ENCODE measurements at places on chromosomes 7 and 10.
A peak's percentile ranks its signal among the peaks of the same experiment; 100 is the strongest.

GRCh38 chr7:66946545-66946944, 25.5 kb downstream of the TMEM248 start:
- DNase-seq: no peak

- DNase-seq: no peak
Observed at GRCh38 chr7:155963771-155964195, 151.5 kb upstream of the SHH start.

DNA sequence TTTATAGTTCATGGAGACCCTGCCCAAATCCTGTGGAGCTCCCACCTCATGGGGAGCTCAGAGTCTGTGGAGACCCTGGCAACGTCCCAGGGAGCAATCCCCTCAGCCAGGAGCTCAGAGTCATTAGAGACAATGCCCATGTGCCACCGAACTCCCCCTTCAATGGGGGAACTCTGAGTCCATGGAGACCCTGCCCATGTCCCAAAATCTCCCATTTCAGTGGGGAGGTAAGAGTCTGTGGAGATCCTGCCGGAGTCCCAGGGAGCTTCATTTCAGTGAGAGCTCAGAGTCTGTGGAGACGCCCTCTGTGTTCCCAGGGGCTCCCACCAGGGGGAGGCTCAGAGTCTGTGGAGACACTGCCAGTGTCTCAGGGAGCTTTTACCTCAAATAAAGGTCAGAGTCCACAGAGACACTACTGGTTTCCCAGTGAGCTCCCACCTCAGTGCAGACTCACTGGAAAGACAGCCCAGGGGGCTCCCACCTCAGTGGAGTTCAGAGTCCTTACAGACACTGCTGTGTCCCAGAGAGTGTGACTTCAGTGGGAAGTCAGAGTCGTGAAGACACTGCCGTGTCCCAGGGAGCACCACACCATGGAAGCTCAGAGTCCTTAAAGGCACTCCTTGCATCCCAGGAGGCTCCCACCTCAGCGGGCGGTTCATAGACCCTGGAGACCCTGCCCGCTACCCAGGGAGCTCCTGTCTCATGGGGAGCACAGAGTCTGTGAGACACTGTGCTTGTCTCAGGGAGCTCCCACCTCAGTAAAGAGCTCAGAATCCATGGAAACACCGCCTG, 5.0 kb downstream of the MYO1G start:
- no peak for DNase-seq

DNA sequence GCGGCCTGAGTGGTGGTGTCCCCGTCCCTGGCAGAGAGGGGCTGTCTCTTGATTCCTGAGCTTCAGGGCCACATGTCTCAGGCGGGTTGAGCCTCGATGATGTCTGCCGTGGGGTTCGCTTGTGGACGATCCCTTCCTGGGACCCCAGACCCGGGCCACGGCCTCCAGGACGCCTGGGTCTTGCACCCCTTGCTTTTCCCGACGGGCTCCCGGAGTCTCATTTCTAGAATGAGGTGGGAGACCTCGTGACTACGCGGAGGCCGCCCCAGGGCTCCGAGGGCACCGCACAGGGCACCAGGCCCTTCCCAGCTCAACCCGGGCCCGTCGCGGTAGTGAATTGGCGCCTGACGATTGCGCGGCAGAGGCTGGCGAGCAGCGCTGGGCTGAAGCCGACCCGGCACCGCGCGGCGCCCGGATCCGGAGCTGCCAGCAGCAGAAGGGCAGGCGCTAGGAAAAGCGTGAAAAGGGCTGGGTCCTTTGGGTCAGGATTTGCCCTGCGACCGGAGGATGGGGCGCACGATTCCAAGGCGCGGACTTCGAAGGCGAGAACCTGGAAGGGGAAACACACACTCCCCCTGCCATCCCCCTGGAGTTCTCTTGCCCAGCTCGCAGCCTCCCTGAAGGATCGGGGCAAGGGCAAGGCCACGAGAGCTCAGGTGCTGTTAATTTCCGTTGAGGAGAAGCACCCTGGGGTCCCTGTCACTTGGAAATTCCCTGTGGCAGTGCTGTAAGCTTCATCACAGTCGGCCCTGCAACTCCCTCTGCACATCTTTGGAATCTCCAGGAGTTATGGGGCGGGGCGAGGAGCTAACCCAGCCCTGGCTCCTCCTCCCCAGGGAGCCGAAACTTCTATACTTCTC, 15.5 kb downstream of the TLX1 start:
- no peak for DNase-seq

DNA sequence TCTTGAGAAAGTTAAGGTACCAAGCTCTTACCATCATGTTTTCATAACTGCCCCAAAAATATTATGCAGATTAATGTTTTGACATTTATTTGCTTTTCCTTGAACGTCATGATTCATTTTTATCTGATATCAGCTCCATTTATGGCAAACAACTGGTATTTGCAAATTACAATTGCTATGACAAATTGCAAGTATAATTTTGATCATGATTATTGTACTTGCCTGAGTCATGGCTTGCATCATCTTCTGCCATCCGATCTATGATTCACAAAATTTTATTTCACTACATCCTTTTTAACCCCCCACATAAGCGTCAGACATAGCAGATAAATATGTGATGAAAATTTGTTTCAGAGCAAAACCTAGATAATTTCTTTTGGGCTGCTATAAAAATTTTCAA, 155.0 kb downstream of the STK31 start:
- DNase-seq: no peak

DNA sequence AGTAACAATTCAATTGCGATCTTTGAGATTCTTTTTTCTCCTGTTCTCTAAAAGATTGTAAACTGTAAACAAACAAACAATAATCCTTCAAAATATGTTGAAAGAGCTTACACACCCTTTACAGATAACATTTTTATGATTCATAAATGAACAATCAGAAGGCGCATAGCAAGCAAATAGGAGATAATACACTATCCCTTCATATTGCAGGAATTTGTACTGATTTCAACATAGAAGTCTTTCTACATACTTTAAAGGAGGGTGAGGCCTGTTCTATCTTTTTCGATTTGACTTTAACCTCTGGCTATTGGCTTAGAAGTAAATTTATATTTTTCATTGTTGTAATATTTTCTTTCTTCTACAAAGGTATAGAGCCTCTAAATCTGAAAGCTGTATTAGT, 57.2 kb downstream of the TFEC start:
- no peak for DNase-seq

DNA sequence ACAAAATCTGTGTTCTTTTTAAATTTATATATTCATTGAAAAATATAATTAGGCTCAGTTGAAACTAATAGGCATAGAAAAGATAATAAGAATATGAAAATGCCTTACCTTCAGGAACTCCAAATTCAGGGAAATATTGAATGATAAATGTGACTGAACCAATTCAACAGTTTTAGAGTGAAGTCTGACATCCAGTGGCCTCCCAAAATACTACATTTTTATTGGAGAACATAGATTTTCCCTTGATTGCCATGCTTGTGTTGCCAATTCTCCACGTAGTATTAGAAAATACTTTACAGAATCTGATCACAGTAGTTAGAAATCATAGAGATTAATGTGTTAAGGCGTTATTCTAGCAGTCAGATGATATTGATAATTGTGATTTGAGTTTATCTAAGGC, 1246.7 kb downstream of the GATA3 start:
- no peak for DNase-seq

DNA sequence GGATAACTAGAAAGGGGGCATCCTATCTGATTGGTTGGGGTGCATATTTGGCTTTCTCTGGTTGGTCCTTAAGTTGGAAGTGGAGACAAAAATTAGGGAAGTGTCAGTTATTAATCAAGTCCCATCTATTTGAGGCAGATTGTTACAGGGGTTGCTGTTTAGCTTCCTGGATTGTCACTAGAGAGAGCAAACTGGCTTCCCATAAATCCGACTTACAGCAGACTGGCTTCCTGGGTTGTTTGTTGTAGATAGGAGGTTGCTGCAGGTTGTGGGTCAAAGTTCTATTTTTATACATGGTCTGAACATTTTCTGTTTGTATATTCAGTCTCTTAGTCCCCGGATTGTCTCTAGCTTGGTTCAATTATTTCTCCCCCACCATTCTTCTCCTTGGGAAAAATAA, 106.1 kb upstream of the HABP2 start:
- DNase-seq: no peak

- DNase-seq: no peak
Observed at GRCh38 chr7:88399036-88399435, 92.3 kb upstream of the STEAP4 start.

- DNase-seq: no peak
Observed at GRCh38 chr7:114885836-114886235, 36.1 kb upstream of the MDFIC start.

GRCh38 chr10:102620138-102620590, 24.1 kb upstream of the TRIM8 start:
- DNase-seq: no peak

DNA sequence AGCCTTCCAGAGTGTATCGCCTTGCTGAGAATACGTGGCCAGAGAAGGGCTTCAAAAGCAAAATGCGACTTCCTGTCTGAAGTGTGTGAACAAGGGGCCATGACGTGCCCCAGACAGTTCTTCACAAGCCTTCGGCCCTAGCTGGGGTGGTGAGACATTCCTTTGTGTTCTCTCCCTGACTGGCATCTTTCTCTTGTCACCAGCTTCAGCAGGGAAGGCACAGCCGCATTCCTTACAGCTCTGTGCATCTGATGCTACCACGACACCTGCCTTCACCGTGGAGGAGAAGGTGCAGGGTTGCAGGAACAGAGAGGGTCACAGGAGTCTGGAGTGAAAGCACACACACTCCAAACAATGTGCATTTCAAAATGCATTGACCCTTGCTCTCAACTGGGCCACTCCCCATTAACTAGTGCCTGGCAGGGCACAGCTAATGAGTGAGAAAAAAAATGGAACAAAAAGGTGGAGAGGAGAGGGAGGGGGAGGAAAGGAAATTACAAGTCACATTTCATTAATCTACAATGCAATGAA, 93.4 kb downstream of the GPR26 start:
- no peak for DNase-seq

DNA sequence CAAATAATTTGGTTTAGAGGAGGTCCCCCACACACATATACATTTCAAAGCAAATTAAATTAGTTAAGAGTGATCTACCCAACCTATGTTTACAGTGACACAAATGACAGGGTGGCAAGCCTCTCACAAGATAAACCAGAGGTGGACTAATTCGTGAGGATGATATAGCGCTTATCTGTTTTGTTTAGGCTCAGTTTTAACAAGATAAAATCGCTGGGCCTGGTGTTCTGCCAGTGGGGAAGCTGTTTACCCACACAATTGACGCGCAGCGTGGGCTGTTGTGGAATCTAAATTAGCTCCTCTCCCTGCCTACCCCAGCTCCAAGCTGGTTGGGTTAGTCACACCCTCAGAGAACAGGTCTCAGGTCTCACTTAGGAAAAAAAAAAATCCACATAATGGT, 16.7 kb upstream of the PLXNA4 start:
- no peak for DNase-seq

- peak; percentile 73 for DNase-seq
Observed at GRCh38 chr7:149126662-149127266, 640 bp upstream of the ZNF425 start.

DNA sequence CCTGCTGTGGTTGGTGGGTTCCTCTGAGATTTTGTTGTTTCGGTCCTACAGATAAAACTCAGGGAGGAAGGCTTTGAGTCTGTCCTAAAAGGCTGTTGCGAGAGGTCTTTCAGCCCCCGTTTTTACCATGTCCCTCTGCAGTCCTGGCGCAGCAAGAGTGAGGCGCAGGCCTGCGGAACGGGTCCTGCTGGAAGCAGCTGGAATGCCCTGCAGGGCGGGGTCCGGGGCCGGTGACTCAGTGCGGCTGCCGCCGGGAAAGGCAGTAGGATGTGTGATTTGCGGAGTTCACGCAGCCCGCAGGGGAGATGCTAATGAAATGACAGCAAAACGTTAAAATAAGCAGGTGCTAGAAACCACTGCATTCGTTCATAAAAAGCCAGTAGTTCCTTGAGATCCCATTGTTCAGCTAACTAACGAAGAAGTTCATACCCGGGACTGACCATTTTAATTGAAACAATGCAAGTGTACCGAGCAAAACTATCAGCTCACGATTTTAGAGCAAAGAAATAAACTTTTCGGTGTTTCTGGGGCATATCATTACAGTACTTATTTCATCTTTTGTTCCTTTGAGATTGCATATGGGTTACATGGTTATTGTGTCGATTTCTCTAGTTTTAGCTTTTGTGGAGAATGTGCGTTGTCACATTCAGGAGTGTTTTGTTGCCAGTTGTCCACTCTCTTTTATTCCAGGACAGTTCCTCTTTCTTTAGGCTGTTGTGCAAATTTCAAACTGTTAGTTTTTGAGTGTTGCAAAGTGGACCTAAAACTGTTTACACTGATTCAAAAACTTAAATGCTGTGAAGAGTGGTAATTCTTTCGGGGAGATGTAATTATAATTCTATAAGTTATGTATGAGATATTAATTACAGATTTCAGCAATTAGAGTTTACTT, 783 bp downstream of the ANLN start:
- peak; percentile 31 for DNase-seq

DNA sequence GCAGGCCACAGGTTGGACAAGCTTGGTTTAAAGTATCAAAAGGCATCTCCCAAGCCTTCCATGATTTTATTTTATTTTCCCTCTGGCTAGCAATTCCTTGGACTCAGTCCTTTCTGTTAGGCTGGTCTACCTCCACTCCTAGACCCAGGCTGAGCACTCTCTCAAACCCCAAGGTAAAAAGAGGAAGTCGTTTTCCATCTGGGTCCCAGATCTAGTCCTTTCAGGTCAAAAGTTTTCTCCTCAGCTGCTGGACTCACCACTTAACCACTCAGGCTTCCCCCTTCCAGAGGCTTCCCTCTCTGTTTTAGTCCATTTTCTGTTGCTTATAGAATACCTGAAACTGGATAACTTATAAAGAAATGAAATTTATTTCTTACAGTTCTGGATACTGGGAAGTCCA, 252.3 kb upstream of the MKLN1 start:
- DNase-seq: no peak

GRCh38 chr7:151390598-151391357, 19.1 kb downstream of the WDR86 start:
- no peak for DNase-seq

- no peak for DNase-seq
Observed at GRCh38 chr10:113945075-113945686, 90.7 kb downstream of the NHLRC2 start.

DNA sequence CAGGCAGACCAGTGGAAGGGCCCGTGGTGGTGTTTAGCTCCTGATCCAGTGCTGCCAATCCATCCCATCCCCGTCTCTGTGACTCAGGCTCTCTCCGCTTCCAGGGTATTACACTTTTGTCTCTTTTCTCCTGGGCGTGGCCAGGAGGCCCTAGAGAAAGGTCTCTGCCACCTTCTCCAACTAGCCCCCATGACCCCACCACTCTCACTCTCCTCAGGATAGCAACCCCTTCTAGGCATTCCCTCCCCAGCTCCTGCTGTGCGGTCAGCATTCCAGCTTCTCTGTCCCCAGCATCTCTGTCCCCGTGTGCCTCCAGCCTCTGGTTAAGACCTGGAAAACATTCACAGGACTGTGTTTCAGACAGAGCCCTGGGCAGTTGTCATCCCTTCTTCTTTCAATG, 36.2 kb upstream of the R3HCC1L start:
- DNase-seq: no peak

GRCh38 chr7:3510101-3511020, 209.3 kb downstream of the SDK1 start:
- DNase-seq: no peak

DNA sequence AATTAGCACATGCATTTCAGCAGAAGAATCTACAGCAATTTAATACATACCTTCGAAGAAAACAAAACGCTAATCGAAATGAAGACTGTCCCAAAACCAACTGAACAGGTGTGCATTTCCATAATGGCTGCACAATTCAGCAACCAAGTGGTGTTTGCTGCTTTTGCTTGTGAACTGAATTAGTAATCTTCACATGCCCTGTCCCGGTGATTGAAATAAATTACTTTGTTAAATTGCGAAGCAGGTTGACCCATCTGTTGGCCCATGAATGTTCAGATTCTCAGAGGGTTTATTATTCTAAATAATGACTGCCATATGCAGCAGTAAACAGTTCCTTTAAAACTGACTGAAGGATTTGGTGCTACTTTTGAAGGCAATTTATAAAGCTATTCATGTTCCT, 445.2 kb upstream of the NFE2L3 start:
- DNase-seq: no peak

Measured in H1 (cell line).